M059J (cell line): ENCODE measurements at places on chromosomes 7 and 10.

DNA sequence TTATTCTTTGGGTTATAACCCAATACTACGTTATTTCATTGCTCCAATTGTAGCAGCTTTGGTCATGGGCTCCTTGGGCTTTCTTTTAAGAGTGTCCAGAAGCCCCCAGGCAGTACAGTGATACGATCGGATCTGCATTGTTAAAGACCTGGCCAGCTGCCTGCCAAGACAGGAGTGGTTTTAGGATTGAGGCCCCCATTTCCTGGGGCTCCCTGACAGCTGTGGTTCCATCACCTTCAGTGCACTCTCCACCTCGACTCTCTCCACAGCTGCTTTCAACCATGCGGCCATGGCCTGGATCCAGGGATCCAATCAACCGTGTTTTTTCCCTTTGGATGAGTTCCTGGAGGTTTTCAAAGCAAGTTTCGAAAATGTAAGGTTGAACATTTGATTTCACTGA, 123.4 kb upstream of the BTBD16 start:
- peak; percentile 88 for DNase-seq

DNA sequence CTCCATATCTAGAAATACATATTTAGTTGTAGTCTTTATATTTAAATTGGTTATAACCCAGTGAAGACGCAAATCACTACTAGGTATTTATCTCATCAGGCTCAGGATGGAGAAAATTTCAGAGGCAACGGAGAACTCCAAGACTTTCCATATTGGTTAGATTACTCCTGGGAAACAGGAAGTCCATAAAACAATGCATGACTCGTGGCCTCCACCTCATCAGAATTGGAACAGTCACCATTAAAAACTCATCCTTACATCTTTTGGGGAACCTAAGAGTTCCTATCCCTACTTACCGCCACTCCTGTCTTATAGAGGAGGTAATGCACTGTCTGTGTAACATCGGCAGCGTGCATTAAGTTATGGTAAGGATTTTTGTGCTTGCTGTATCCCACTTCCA, 177.6 kb downstream of the PPP1R17 start:
- peak; percentile 69 for DNase-seq

- peak; percentile 1 for DNase-seq
These were observed 183.9 kb upstream of the MBL2 start for GRCh38 chr10:52956461-52956860.

GRCh38 chr10:4902571-4903011, 60.6 kb upstream of the AKR1C1 start:
- peak; percentile 4 for DNase-seq

DNA sequence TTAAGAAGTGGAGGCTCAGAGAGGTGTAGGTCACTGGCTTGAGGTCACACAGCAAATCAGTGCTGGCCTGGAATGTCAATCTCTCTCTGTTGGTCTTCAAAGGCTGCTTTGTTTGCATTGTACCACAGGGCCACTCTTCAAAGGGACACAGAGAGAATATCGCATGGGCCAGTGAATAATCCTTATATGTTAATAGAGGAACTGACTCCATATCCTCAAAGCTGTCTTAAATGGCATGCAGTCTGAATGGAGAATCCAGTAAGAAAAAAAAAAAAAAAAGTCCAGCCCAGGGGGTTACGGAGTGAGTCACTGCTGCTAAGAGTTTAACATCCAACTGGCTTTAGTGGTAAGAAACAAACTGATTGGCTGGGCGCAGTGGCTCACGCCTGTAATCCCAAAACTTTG, 54.1 kb downstream of the NRAP start:
- peak; percentile 53 for DNase-seq

DNA sequence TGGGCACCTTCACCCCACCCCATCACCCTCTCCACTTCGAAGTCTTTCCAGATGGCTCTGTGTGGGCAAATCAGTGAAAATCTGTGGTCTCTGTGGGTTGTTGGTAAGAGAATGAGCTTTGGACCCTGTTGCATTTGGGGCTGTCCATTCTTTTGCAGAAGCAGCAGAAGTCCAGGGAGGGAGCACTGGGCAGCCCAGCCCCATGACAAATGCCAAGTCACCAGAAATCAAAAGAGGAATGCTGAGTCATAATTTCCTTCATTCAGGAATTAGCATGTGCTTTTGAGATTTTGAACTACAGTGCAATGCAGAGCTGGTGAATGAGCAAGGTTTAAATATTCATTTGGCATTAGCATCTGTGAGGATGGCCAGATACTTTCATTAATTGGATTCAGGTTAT, 556.2 kb downstream of the LRMDA start:
- DNase-seq, result peak; percentile 60

DNA sequence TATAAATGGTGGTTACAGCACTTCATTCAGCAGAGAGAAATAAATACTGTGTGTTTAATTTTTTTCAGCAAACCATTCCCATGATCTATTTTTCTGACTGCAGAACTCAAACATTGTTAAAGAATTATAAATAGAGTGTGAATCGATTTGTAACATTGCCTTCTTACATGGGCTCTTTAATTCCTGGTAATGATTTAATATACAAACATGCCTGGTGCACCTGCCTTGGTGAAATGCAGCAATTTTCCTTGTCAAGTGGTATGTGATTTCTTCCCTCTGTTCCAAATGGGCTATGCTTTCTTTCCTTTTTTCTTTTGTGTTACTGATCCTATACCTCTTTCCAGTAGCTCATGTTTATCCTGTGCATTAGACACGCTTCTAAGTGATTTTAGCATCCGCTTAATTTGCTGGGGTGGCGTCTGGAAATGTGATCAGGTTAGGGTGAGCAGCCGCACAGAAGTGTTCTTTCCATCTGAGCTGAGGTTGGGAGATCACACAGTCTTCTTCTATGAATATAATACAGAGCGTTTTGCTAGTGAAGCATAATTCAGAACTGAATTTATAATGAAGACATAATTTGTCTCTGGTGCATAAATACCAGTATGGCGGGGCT, 94.3 kb upstream of the ITGB1 start:
- DNase-seq, result no peak

GRCh38 chr7:155820788-155821187, 8.5 kb upstream of the SHH start:
- no peak for DNase-seq

DNA sequence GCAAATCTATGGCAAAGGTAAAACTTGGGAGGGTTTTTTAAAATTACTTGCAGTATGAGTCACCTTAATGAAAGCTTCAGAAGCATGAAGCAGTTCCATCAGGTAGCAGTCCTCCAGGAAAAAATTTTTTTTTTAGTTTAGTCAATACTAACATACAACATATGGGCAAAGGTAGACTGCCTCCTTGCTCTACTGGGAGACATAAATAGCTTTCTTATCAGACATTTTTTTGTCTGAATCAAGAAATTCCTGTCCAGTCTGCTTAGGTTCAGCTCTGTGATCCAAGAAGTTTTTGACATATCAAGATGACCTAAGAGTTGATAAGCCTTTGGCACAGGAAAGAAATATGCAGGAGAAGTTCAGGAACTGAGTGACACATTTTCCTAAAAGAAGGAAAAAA, 171.5 kb upstream of the TCF7L2 start:
- DNase-seq, result peak; percentile 24

- no peak for DNase-seq
These were observed 130.4 kb downstream of the HIBADH start for GRCh38 chr7:27532314-27532713.

GRCh38 chr10:46558392-46559185, 2.1 kb upstream of the GPRIN2 start:
- no peak for DNase-seq

GRCh38 chr10:132938472-132939339, 3.7 kb downstream of the CFAP46 start:
- no peak for DNase-seq

- DNase-seq, result peak; percentile 42
These were observed 9.2 kb downstream of the JMJD1C start for GRCh38 chr10:63456437-63457210.

DNA sequence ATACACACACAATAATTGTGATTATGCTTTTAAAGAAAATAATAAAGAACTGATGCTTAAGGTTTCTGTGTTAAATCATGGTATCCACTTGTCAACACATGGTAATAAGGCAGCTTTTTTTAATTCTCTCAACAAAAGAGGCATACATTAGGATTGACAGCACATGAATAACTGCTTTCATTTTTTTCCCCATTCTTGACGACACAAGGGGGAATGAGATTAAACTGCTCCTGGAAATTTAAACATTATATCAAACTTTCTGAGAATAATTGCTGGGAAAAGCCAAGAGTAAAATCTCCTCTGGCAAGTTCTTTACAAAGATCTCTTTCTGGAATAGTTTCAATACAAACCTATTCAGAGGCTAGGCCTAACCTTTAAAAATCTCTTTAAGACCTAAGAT, 99.0 kb upstream of the GPR22 start:
- DNase-seq, result no peak

DNA sequence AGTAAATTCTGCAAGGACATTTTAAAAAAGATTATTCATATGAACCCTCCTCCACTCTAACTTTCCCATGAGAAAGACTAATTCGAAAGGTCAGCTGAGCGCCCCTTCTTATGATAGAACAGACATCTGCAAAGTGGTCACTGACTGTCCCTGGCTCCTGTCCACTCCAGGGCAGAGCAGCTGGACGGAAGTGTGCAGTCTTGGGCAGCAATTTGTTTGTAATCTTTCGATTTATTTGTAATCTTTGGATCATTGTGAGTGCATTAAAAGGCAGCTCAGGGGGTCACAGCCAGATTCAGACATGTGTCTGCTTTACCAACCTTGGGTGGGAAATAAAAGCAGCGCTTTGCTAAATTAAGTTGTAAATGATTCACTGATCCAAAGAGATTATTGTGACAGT, 158.8 kb upstream of the ADARB2 start:
- DNase-seq, result no peak

GRCh38 chr7:116169060-116169459, 41.3 kb upstream of the TES start:
- DNase-seq, result peak; percentile 63

- DNase-seq, result peak; percentile 4
These were observed 951 bp downstream of the ZNF25 start for GRCh38 chr10:37975401-37975991.

DNA sequence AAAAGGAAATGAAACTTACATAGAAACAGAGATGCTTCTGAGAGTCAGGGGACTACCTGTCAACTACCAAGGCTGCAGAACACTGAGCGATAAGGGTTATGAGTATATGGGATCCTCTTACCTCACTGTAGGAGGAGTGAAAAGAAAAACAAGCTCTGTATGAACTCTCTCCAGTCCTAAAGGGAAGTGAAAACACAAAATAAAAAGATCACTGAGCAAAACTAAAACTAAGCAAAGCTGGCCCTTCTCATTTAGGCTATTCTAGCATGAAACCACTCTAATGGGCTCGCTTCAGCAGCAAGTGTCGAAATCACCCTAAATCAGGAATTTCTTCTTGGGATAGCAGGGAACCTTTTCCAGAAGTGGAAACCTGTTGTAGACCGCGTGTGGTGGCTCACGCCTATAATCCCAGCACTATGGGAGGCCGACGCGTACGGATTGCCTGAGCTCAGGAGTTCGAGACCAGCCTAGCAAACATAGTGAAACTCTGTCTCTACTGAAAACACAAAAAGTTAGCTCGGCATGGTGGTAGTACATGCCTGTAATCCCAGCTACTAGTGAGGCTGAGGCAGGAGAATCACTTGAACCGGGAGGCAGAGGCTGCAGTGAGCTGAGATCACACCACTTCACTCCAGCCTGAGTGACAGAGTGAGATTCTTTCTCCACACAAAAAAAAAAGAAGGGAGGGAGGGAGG, 27.0 kb downstream of the DCLRE1C start:
- no peak for DNase-seq

DNA sequence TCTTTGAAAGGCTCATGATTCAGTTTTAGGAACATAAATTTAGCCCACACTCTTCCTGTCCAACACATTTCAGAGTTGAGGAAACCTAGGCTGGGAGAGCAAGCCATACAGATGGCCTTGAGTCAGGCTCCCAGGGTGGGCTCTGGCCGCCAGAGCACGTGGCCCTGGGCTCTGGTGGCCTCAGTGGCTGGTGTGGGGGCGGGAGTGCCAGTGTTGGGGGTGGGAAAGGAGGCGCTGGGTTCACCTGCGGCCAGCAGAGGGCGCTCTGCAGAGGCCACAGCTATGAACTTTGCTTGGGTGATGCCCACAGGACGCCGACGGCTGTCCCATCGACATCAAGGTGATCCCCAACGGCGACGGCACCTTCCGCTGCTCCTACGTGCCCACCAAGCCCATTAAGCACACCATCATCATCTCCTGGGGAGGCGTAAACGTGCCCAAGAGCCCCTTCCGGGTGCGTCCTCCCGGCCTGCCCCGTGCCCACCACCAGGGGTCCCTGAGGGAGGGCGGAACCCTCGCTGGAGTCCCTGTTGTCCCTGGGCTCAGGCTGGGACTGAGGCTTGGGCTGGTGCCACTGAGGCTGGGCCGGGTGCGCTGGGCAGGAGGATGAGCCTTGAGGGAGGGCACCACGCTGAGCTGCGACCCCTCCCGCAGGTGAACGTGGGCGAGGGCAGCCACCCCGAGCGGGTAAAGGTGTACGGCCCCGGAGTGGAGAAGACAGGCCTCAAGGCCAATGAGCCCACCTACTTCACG, 11.9 kb downstream of the FLNC start:
- DNase-seq, result no peak

DNA sequence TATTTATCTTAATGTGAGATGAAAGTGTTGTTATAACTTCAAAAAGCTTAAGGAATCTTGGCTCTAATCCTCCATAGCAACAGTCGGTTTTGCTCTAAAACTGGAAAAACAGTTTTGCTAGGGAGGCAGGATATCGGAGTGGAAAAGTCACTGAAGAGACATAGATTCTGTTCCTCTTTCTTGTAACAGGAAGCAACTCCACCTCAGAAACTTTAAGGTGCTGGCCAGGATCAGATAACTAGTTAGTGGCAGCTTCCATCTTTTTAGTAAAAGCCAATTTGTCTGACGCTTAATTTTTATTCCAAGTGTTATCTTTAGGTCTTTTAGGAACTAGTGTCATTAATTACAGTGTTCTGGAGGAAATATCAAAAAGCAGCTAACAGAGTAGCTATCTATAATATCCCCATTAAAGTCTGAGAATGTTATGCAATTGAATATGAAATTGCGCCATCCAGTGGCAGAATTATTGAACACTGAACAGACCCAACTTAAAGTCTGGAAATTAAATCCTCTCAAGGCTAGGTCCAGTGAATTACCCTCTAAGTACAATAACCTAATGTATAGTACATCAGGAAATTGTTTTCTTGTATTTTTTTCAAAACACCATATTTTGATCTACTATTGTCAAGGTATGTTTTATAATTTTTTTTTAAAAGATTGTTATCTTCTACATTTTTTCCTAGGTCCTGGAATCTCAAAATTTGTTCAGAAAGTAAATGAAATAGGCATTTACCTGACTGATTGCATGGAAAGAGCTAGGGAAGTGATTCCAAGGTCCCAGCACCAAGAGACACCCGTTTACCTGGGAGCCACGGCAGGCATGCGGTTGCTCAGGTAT, 65.9 kb upstream of the CC2D2B start:
- DNase-seq, result peak; percentile 45

DNA sequence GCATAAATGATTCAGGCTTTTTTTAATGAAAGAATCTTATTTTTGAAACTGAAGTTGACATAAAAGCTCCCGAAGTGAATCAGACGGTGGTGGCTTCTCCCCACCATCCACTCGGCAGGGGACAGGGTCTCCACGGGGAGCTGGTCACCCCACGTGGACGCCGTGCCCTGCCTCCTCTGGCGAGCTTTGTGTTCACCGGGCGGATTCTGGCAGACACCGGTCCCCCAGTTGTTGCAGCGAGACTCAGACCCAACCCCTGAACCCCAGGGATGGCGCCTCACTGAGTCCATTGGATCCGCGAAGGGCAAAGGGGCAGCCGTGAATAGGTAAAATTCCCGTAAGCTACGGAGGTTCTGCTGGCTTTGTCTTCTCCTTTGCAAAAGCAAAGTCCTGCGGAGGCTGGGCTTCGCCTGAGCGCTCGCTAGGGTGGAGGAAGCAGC, 38.4 kb downstream of the PTPRN2 start:
- DNase-seq, result no peak
